ENCODE measurements at places on chromosomes 11 and 22.

GRCh38 chr11:38460896-38461295, 1862.9 kb upstream of the RAG2 start:
- DNase-seq, result no peak

GRCh38 chr22:50600967-50601668, 525 bp downstream of the MAPK8IP2 start:
- DNase-seq, result no peak

DNA sequence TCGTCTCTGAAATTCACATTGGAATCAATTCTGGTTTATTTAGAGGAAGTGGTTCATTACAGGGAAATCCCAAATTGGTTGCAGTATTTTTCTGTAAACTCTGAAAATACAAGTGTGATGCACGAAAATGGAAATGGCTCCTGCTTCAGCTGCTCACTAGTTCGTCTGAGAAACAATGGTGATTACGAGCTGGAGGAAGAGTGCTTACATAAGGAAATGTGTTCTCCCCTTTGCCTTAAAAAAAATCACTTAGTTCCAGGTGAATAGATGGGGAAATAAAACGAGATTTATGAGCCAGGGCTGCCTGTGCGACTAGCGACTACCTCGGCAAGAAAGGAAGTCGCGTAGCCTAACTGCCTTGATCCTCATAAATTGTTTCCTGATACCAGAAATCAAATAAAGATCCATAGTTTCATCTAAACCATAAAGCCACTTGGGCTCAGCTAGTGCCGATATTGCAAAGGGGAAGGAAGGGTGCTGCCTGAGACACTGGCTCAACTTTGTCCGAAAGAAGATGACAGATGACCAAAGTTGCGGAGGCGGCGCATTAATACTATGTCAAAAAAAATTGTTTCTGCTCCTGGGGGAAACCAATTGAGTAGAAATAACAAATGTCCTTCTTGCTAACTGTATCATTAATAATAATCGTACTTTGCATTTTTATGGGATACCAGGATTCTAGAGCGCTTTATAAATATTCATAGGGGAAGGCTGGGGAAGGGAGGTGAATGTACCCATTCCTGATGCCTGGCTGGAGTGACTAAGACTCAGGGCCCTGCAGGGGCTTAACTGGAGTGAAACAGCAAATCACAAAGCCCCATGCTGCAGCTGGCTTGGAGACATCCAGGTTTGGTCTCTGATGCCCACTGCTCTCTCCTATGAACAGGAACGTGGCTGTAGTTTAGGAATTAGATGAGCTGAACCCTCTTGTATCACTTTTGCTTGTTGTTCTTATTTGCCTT, 185.7 kb downstream of the BLID start:
- DNase-seq, result no peak

- DNase-seq, result no peak
Measured at GRCh38 chr22:35518811-35519210, 21.8 kb upstream of the RASD2 start.

DNA sequence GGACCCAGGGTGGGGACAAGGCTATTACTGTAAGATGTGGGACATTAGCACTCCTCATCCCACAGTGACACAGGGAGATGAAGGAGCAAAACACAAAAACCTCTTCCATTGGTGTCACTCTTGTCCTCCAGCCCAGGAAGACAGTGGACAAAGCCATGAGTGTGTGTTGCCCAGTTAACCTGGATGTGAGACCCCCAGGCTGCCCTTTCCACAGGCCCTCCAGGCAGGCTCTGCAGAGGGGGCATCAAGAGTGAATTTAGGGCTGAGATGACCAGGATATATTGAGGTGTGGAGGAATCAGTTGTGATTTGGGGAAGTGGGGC, 111.3 kb downstream of the GGTLC2 start:
- no peak for DNase-seq

DNA sequence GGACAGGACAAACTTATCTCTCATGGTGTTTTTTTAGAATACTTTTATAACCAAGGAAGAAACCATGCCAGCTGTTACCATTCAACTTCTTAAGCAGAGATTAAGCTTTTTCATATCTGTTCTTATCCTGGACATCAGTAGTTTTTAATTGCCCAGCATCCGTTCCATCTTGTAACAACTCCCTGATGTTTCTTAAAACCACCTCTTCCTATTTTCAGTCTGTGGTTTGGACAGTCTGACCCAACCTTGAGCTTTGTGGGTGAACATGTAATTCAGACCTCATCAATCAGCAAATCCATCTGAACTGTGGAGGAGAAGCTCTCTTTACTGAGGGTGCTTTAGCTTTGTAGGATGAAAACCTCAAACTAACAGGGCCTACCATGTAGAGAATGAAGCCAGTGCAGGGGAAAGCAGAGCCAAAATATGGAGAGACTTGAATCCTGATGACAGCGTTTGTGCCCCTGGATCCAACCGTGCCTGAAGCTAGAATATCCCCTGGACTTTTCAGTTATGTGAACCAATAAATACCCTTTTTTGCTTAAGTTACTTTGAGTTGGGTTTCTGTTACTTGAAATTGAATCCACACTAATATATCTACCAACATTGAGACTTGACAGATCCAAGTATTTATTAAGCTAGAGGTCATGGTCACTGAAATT, 9.4 kb downstream of the TUG1 start:
- no peak for DNase-seq

- DNase-seq, result no peak
Measured at GRCh38 chr11:122183933-122184332, 67.9 kb upstream of the BLID start.

GRCh38 chr11:108486331-108486730, 11.9 kb downstream of the POGLUT3 start:
- DNase-seq, result no peak

- no peak for DNase-seq
Measured at GRCh38 chr11:79482800-79483199, 42.0 kb upstream of the TENM4 start.

GRCh38 chr11:60130496-60130895, 42.0 kb downstream of the MS4A2 start:
- no peak for DNase-seq

- DNase-seq, result peak; percentile 84
Measured at GRCh38 chr22:30649430-30650007, 13.9 kb downstream of the SLC35E4 start.

DNA sequence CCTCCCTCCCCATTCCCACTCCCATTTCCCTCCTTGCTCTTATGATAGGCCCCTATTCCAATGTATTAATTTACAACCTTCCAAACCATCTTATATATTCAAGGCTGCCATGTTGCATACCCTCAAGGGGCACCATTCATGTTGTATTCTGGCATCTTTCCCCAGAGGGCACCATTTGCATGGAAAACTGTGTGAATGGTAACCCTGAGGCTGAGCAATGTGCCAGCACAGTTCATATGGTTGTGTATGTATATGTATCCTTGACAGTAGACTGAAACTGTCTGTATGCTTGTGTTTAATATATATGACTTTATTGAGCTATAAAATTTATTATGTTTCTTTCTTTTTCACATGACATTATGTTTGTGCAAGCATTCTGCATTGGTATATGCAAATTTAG, 7.3 kb downstream of the RASSF10 start:
- DNase-seq, result no peak

- DNase-seq, result no peak
Measured at GRCh38 chr11:113238721-113239120, 75.7 kb upstream of the TTC12 start.

DNA sequence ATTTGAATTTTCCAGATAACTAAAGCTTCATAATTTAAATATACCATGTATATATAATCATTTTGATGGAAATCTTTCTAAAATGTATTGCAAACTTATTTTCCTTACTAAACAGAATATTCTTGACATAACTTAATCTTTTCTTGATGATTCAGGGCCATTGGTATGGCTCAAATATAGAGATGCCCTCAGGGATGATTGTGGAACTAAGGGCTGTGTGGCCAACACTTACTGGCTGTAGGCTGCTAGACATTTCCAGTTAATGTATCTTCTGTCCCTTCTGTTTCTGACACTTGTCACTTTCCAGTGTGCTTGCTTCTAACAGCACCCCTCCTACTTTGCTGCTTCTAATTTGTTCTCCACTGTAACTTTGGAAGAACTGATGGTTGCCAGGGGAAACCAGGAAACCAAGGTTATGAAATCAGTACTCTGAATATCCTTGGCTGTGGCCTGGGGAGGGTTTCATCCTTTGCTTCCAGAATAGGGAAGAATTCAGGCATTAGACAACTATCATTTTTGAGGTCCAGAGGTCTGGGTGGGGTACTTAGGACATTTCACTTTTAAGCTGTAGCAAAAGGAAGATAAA, 697.2 kb downstream of the ETS1 start:
- no peak for DNase-seq

GRCh38 chr11:66069715-66070603, at the start of gene PACS1:
Gene PACS1 (plus strand): TSS chr11:66070272. CDS start chr11:66070487, 215 bp downstream.
- DNase-seq, result peak; percentile 67

- DNase-seq, result no peak
Measured at GRCh38 chr11:122750049-122750448, 88.3 kb upstream of the CRTAM start.

DNA sequence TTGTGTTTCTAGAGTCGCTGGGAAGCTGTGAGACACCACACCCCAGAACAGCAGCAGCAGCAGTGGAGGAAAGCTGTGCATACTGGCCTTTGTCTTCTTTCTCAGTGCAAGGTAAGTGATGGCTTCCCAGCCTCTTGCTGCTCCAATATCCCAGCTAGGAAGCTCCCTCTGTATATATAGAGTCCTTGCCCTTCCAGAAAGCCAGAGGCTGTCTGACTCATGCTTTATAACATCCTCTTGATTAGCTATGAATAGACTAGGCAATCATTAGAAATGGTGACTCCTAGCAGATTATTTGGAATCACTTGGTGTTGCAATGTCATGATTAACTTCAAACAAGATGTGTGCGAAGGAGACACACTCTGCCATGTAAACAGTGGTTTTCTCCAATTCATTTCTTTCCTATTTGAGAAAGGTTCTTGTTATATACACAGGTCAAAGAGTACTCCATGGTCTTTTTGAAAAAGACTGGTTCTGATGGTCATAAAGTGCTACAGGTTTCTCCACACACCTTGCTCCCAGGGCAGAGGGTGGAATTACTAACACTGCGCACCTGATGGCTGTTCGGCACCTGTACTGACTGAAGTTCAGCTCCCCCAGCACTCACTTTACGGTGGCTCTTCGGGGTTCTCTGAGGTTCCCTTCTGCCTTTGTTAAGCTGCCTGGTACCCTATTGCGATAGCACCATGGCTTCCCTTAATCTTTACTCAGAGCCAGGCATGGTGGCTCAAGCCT, at the start of gene MMP1:
Gene MMP1 (minus strand): TSS at position 149 of the 735 bp plus-strand sequence. CDS start 68 bp downstream, at position 81.
- no peak for DNase-seq

DNA sequence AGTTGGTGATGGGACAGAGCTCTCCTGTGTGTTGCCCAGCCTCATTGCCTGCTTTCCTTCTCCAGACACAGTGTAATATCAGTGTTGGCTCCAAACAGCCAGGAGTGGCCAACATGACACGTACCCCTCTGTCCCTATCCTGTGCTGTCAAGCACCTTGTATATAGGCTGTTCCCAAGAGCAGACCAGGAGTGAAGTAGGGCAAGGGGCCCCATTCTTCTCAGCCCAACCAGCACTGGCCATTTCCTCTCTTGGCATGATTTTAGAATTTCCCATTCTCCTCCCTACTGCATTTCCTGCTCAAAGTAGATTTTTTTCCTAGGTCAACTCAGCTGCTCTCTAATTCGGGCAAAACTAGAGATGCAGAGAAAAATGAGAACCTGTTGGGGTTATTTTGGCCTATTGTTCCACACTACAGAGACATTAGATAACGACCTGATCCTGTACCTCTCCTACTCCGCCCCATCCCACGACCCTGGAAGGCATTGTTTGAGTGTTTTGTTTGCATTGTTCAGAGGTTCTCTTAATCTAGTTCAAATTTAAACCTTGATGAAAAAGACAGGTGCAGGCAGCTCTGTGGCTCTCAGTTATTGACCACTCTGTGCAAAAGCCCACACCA, 95.6 kb downstream of the RASSF10 start:
- no peak for DNase-seq

GRCh38 chr11:8735094-8735493, 52.5 kb downstream of the RPL27A start:
- DNase-seq, result no peak

DNA sequence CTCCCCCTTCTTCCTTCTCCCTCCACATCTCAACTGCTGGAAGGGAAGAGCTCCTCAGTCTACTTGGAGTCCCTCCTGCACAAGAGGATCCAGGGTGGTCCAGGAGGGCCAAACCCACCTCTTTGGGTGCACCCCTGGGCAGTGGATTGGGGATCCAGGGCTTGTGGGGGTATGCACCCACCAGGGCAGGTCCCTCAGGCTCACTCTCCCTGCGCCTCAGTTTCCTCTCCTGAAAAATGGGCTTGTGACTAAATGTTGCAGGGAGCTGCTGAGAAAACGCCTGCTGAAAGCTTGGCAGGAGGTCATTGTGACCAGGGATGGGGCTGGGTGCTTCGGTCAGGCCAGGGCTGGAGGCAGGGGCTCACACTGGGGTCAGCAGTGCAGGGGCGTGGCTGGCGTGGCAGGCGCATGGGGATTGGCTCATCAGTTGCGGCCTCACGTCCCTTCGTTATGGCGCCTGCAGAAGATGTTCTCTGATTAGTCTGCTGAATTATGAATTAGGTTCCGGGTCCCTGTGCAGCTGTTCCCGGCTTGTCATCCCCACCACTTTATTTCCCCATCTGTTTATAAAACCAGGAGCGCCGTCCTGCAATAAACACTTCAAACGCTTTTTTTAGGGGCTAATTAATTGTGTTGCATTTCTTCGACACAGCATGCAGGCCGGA, 25.7 kb upstream of the CCDC188 start:
- no peak for DNase-seq

- no peak for DNase-seq
Measured at GRCh38 chr11:27120211-27120610, 79.6 kb downstream of the BBOX1 start.

DNA sequence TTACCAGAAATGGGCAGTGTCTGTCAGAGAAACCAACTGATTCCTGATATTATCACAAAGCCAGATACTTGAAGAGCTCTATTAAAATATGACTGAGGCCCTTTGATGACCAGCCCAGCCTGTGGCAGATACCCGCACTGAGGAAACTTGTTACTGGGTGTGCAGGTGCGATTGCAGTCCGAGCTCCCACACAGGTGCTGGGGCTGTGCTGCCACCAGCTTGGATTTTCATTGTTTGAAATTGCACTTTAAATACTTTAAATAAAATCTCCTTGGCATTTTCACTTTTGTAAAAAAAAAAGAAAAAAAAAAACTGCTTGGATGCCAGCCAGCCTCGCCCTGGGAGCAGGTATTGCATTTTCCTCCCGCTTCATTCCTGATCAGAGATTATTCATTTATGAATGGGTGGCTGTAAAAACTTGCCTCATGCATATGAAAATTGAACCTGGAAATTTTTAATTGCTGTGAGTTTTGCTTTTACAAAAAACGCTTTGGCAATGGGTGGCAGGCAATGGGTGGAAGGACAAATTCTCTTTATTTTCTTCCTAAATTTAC, 21.2 kb downstream of the EHF start:
- no peak for DNase-seq

- DNase-seq, result no peak
Measured at GRCh38 chr11:64890522-64890939, 12.1 kb upstream of the EHD1 start.
